Inflammatory macrophage treated with lipopolysaccharide for 1 hour (primary cell): ENCODE measurements at places on chromosomes 1 and 21.

DNA sequence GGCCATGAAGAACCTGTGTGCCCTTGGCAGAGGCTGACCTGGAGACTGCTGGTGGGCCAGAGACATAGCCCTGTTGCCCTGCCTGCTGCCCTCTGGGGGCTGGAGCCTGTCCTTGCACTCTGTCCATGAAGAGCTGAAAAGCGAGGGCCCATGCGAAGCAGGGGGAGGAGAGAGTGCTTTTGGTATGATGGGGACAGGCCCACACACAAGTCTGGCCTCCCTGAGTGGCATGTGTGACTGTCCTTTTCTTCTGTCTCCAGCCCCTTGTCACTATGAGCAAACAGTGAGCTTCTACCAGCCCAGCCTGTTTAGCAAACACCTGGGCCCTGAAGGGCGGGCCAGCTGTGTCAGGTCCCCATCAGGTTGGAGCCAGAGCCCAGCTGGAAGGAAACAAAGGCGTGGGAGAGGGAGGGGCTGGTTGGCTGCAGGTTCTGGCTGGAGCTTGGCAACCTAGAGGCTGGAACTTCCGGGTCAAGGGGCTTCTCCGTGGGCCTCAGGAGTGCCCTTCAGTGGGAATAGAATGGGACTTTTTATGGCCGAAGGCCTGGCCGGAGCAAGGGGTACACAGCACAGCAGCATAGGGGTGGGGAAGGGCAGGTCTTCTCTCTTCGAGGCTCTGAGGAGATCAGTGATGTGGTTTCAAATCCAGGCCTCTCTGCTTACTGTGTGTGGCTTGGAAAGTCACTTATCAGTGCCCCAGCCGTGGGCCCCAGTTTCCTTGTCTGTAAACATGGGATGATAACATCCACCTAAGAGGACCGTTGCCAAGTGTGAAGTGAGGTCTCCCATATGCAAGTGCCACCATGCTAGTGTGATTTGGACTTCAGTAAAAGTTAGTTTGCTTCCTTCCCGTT, 14.3 kb downstream of the QSOX1 start:
- DNase-seq: no peak

GRCh38 chr1:224188286-224188685, 5.2 kb downstream of the DEGS1 start:
- DNase-seq: no peak

DNA sequence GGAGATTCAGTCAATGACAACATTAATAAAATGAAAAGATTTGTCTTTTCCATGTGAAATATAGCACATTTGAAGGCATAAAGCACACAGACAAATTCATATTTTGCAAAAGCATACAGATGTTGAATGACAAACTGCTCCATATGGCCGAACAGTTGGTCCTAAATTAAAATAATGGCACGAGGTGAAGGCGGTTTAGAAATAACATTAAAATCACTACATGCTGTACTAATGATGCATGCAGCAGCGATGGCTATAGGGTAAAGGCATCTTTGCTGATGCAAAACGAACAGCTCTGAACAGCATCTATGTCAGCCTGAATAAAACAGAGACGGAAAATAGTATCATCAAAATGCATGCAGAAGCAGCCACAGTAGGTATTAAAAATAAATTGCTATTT, 102.6 kb downstream of the TTLL7 start:
- no peak for DNase-seq

GRCh38 chr1:227169343-227169742, 148.9 kb downstream of the CDC42BPA start:
- DNase-seq: no peak

DNA sequence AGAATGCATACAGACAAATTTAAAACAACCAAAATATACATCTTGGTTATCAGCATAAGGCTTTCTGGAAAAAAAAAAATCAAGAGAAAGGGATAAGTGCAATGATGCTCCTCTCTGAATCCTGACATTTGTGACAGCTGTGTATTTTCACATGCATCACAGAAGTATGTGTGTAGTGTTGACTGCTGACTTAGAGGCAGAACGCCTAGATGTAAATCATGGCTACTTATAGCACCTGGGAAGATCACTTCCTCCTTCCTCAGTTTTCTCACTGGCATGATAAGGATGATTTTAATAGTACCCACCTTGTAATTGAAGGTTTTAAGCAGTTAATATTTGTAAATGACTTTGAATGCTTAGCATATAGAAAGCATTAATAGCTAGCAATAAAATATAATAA, 112.5 kb downstream of the MRPL39 start:
- no peak for DNase-seq

DNA sequence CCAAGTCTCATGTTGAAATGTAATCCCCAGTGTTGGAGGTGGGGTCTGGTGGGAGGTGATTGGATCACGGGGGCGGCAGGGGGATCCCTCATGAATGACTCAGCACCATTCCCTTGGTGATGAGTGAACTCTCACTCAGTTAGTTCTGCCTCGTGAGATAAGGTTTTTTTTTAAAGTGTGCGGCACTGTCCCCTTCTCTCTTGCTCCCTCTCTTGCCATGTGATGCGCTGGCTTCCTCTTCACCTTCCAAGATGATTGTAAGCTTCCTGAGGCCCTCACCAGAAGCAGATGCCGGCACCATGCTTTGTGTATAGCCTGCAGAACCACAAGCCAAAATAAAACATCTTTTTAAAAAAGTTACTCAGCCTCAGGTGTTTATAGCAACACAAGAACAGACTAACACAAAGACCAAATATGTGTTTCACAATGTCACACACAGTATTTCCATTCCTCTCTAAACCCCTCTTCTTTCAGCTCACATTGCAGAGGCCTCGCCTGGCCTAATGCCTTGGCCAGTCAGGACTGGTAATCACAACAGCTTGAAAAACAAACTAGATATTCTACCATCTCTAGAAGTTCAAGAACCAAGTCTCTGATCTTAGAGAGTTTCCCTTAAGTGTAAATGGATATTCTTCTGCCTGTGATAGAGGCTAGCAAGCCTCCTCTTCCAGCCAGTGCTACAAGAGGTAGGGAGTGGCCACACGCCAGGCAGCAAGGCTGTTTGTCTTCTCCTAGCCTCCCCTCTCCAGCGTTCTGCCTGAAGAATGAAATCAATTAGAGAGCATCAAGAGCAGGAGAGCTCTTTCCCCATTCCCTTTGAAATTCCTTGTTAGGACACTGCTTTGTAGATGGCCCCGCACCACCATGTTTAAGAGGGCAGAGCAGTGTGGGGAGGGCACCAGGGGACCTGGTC, 19.6 kb upstream of the RAP1A start:
- DNase-seq: no peak

DNA sequence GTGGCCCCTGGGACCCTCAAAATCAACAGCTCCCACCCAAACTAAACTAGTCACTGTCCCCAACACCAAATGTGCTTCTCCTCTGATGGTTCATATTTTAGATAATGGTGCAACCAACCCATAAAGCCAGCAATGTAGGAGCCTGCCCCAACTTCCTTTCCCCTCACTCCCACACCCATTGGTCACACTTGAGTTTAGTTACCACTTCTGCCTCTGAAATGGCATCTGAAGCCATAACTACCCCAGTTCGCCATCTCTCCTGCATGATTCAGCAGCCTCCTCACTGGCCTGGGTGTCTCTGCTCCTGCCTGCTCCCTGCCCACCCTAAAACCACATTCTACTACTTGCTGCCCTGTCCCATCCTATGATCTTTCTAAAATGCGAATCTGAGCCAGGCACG, 3.4 kb upstream of the CDCP2 start:
- peak; percentile 62 for DNase-seq

DNA sequence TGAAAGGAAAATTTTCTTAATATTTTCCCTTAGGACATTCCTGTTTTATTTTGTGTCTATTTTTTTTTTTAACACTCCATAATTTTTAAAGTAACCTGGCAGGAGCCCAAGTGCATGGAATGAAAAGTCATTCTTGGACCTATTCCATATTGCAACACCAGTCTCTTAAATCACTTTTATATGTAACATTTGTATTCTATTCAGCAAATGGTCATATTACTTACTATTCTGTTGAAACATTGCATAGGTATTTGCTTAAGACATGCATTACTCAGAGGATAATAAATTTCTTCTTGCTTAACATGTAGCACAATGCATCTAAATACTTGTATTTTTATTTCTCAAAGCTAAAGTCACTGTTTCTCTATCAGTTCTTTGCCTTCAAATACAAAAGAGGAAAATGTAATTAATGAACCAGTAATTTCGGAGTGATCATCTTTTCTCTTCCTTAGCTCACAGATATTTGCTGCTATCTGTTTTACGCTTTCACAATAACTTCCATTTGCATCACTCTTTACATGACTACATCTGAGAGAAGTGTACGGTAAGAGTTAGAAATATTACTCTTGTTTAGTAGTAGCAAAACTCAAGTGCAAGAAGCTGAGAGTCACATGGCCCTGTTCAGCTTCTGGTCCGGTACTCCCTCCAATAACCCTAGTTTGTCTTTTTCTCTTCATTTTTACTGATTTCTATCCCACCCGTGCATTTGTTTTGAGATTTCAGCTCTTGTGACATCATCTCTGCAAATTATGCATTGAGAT, 394.8 kb downstream of the USP25 start:
- no peak for DNase-seq

DNA sequence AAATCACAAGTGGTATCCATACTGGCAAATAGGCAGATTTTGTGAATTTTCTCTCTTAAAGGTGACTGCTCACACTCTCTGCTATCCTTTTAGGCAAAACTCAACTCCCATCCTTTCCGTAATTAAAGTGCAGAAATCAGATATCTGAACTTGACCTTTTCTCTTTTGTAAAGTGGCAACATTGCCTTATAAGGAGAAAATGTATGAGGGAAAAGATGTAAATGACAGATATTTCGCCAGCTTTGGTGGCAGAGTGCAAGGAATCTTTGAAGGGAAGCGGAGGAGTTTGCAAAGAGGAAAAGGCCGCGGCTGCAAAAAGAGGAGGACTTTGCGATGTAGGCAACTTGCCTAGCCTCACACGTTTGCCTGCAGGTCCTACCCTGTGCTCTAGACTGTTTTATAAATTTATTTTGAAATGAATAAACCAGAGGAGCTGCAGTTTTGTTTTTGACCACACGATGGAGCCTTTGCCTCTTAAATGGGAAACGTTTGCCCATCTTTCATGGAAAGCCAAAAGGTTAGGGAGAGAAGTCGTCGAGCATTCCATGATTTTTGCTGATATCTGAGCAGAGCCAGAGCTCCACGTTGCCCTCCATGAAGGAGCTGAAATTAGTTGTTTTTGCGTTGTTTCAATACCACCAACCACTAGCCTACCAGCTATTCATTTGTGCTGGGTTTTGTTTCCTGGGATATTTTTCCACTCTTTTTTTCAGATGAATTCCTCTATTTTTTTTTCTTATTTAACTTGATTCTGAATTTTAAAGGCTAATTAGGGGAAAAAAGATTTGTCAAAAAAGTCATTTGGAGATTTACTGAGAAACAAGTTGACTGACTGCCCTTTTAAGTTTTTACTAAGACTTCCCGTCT, 242.3 kb downstream of the LMX1A start:
- DNase-seq: no peak

GRCh38 chr1:229381234-229381633, 38.4 kb upstream of the CCSAP start:
- DNase-seq: no peak

- no peak for DNase-seq
Measured at GRCh38 chr1:169043823-169044222, 62.7 kb upstream of the ATP1B1 start.

GRCh38 chr1:165647517-165647916, 16.5 kb downstream of the MGST3 start:
- no peak for DNase-seq

GRCh38 chr1:14520514-14521163, 77.8 kb upstream of the KAZN start:
- no peak for DNase-seq

GRCh38 chr1:229514578-229515275, 6.6 kb upstream of the NUP133 start:
- DNase-seq: peak; percentile 65

DNA sequence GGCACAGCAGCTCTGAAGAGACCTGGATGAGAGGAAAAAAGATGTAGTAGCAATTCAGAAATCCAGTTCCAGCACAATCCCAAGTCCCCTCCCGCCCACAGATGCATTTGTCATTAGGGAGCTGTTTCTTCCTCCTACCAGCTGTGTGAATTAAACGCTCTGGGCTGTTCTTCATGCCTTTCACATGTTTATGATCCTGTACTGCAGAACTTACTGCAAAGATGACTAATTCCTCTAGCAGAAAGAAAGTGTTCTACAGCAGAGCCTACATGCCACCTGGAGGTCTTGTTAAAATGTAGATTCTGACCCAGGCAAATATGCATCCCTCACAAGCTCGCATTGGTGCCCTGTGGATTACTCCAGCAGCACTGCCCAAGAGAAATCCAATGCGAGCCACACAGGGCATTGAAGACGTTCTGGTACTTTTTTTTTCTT, 6.5 kb downstream of the ENO1 start:
- peak; percentile 29 for DNase-seq

GRCh38 chr1:8914466-8914865, 31.2 kb upstream of the CA6 start:
- DNase-seq: no peak

DNA sequence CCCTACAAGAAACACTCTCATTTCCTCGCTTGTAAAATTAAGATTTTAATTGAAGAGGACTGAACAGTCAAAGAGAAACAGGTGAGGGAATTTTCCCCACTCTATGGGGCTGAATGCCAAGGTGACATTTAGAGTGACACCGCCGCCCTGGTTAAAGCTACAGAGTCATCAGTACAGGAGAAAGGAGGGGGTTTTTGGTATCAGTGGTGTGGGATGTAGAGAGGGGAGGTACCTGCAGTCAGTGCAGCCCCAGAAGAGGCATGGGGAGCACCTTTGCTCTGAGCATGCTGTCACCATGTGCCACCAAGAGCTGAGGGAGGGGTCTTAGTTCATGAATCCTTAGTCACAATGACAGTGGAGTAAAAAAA, 2.8 kb downstream of the DIRAS3 start:
- DNase-seq: no peak

DNA sequence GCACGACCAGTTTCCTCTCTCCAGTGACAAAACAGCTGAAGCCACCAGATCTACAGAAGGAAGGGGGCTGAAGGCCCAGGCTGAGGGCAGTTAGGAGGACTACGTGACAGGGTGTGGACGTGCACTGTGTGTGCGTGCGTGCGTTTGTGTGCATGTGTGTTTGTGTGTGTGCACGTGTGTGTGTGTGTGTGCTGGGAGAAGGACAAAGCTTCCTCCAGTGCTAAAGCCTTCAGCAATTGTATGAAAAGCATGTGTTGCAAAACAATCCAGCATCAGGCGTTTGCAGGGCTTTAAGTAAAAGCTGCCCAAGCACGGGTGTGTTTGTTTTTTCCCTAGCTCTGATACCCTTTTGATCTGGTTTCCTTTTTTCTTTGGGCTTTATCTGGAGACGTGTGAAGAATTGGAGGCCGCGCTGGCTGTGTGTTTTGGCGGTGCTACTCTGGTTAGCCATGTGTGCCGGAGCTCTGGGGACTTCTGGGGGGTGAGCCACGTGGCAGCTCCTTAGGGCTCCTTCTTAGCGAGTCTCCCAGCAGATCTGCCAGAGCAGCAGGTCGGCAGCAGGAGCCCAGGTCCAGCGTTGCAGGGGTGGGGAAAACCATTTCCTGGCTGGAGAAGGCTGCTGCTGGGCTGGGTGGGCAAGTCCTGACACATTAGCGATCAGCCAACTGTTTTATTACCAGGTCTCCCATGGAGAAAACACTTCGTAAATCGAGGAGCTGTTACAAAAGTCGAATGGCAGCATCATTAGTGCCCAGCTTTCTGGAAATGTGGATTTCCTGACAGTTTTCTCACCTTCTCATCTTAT, 73.4 kb downstream of the UCK2 start:
- no peak for DNase-seq
